ENCODE measurements at places on chromosomes 3 and 15.

DNA sequence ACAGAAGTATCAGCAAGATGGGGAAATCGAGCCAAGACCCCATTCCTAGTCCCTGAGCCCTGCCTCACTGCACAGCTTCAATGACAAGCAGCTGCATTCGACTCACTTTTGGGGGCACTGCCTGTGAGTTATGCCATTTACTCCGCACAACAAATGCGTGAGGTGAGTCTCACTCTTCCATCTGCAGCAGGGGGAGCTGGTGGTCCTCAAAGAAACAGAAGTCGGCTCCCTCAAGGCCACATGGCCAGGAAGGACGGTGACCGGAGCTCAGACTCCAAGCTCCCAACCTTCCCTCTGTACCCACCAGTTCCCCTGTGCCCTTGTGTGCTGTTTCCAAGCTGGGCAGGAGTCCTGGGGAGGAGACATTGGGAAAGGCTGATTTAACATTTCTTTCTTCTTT, 127.7 kb upstream of the IQSEC1 start:
- DNase-seq = no peak

GRCh38 chr15:85534031-85534430, 153.6 kb downstream of the AKAP13 start:
- DNase-seq = no peak

DNA sequence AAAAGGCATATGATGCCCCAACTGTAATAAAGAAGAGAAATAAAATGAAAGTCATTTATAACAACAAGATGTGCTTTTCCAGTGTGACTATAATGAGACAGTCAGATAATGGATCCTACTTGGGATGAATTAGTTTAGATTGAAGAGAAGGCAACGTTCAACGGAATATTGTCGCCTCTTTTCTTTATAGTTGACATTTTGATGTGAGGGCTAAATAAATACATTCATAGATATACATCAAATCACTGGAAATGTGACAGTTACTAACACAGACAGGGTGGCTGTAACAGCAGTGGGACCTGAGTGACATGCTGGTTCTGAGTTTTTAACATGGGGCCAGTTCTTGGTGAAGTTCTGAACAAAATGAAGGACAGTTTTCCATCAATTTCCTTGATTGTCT, 61.1 kb upstream of the ATP2B2 start:
- no peak for DNase-seq

GRCh38 chr15:90496791-90497190, 32.9 kb upstream of the CRTC3 start:
- DNase-seq = no peak

- DNase-seq = no peak
Observed at GRCh38 chr3:12730506-12731242, 28.4 kb downstream of the TMEM40 start.
